Activated CD8-positive, alpha-beta T cell treated with anti-CD3 and anti-CD28 coated beads for 36 hours (primary cell): ENCODE measurements at places on chromosomes 7 and 10. TPM values are rescaled to one million over a fixed set of nuclear protein-coding genes. Genes with fewer than 3 reads are reported as not detected.

CPA5 gene
- total RNA-seq = 0.25 TPM

PRPS1L1 gene
- total RNA-seq = not detected

ANKRD61 gene
- total RNA-seq = not detected

FAM25C gene
- not detected for total RNA-seq

GRCh38 chr10:76192694-76193320 is 761.4 kb downstream of the LRMDA start:
- no peak for DNase-seq

DNA sequence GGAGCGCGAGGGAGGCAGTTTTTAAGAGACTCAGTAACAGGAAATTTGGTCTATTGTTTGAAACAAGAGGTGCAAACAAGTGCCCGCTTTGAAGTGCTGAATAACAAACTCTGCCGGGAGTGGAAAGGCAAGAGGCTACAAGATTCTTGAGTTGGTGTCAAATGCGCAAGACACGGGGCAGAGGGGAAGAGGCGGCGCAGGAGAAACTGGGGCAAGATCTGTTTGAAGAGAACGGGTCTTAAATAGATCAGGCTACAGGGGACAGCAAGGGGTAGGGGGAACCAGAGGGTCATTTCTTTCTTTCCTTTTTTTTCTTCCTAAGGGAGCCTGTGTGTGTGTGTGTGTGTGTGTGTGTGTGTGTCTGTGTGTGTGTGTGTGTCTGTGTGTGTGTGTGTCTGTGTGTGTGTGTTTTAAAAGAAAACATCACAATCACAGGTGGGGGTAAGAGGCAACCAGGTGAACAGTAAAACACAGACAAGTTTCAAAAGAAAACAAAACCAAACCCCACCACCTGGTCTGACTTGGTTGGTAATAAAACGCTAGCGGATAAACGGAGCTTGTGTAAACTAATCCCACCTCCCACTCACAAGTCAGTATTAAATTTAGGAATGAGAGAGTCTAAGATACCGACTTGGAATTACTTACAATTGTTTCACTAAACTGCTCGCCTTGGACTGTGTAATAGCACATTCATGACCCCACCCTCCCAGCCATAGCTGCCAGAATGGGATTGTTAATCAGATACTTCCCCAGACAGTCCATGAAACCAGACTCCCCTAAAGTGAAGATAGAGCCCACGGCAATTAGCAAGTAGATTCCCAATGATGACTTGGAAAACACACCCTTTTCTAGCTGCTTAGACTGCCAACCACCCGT is 13.1 kb upstream of the CUX1 start:
- peak; percentile 28 for DNase-seq

GRCh38 chr7:151781161-151781845 is 95.6 kb downstream of the PRKAG2 start:
- DNase-seq = no peak

GRCh38 chr10:63586043-63586442 is 64.8 kb downstream of the REEP3 start:
- DNase-seq = no peak

DNA sequence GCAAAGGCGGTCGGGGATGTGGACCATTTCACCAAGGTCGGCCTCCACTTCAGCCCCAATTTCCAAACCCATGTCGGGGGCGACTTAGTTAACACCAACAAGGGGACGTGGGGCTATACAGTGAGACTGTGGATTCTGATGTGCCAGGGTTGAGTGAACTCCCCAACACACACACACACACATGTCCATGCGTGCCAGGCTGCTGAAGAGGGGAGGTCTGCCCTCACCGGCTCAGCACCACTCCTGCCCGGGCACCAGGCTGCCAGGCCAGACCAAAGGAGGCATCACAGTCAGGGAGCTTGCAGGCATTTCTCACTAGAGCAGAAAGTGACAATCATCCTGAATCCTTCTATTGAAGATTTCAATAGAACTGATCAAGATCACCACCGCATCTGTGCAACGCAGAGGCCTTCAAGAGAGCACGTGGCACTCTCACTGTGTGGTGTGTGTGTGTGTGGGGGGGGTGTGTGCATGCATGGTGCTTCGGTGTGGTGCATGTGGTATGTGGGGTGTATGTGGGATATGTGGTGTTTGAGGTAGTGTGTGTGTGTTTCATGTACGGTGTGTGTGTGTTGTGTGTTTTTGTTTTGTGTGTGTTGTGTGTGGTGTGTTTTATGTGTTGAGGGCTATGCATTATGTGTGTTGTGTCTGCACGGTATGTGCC is 403.5 kb upstream of the RNF32 start:
- DNase-seq = no peak

DNA sequence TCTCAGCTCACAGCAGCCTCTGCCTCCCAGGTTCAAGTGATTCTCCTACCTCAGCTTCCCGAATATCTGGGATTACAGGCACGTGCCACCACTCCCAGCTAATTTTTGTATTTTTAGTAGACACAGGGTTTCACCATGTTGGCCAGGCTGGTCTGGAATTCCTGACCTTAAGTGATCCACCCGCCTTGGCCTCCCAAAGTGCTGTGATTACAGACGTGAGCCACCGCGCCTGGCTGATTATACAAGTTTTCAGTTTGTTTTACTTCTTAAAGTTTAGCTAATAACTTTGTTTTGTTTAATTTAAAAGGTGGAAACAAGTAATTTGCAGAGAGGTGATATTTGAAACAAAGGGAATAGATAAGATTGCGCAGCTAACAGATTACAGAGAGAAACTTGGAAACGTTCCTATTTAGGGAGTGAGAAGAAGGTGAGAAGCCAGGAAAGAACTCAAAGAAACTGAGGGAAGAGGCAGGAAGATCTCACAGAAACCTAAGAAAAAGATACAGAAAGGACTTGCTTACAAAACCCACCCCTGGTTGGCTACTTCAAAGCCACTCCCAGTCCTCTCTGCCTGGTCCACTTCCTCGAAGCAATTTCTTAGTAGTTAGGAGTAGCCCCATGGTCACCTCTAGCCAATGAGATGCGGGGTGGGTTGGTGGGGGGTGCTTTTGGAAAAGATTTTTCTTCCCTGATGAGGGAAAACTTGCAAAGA is 15.0 kb upstream of the PDLIM1 start:
- no peak for DNase-seq

DNA sequence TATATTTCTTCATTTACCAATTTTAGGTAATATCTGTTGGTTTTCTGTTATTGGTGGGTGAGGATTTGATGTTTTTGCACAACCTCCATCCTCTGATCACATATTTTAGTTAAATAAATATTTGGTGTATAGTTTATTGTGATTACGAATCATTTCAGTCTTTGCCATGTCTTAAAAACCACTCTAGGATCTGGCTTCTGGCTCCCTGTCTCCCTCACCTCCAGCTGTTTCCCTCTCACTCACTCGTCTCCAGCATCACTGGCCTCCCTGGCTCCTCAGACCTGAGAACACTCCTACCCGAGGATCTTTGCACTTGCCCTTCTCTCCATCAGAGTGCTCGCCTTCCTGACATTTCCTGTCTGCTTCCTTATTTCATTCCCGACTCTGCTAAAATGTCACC is 50.7 kb upstream of the NRF1 start:
- DNase-seq = no peak

DNA sequence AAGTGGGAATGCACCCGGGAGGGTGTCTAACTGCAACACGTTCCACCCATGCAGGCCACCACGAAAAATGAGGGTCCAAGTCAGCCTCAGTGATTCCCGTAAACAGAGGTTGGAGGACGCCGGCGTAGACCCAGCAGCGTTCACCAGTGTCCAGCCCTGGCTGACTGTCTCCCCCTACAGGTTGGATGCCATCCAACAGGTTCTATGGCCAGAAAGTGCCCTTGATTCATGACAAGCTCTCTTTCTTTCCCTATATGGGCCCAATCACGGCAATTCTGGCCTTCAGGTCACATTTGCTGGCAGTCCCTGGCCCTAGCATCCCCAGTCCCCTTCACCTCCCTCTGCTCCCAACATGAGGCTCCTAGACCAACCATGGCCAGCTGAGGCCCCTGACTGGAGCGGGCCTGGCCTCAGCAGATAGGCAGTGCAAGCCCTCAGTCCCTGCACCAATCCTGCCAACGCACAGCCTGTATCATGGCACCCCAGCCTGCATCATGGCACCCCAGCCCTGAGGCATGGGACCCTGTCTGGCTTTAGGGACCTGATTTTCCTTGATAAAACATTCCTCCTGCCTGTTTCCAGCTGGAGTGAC is 227.4 kb downstream of the GRID1 start:
- peak; percentile 27 for DNase-seq

DNA sequence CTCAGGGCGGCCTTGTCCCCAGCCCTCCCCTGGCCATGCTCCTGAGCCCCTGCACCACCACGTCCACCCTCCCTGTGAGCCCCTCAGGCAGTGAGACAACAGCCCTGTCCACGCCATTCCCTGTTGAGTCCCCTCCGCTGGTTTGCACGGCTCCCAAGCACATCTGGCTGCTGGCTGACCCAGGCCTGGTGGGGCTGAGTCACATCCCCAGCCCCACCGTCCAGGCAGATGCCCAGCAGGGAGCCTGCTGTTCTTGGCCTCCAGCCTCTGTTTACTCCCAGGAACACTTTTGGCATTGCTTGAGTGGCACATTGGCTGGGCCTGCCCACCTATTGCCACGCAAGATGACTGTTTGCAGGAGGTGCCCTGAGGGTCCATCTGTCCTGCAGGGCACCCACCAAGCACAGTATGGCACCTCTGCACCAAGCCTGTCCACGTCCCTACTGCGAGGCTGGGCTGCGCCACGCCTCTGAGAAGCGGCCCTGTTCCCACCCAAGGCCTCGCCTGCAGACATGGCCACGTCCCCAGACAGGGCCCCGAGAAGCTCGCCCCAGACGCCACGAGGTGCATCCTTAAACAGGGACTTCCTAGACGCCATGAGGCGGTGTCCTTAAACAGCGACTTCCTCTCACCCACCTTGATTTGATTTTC is 48.4 kb upstream of the INPP5A start:
- no peak for DNase-seq

DNA sequence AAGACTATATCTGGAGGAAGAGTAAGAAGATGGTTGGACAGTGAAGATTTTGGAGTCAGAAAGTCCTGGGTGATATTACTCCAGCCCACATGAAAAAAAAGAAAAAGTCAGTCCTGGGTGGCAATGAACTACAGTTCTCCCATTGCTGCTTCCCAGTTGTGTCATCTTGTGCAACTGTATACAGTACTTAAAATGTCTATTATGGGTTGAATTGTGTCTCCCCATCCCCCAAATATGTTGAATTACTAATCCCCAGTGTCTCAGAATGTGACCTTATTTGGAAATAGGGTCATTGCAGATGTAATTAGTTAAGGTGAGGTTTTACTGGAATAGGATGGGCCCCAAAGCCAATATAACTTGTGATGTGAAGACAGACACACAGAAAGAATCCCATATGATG is 15.6 kb downstream of the SEC23IP start:
- no peak for DNase-seq

GRCh38 chr7:157904866-157905570 is 568.2 kb downstream of the DNAJB6 start:
- DNase-seq = no peak

DNA sequence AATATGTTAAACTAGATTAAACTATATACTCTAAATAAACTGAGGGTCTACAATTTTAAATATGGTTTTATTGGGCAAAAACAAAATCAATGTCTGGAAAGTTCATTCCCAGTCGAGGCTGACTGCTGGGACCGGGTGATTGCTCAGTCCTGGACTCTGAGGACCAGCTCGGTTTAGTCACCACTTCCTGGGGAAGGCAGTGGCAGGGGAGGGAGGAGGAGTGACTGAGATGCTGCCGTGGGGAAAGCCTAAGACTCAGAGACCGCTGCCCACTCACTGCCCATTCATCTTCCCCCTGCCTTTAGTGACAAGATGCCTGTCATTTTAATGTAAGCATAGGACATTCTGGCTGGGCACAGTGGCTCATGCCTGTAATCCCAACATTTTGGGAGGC is 29.0 kb downstream of the ATOH7 start:
- peak; percentile 16 for DNase-seq

GRCh38 chr10:91974960-91975359 is 51.4 kb downstream of the BTAF1 start:
- DNase-seq = no peak

GRCh38 chr10:43249962-43250614 is 16.8 kb downstream of the RASGEF1A start:
- DNase-seq = peak; percentile 56

- DNase-seq = no peak
Measured at GRCh38 chr10:132563485-132564248, 26.1 kb downstream of the INPP5A start.
